ENCODE measurements at places on chromosomes 5 and 9.
A peak's percentile ranks its signal among the peaks of the same experiment; 100 is the strongest.

- DNase-seq: no peak
Observed at GRCh38 chr5:150611026-150611425, 29.4 kb upstream of the SYNPO start.

- no peak for DNase-seq
Observed at GRCh38 chr5:110304176-110304575, 422.3 kb downstream of the TMEM232 start.

GRCh38 chr5:134905246-134905996 is 490 bp downstream of the PCBD2 start:
- DNase-seq: peak; percentile 53

DNA sequence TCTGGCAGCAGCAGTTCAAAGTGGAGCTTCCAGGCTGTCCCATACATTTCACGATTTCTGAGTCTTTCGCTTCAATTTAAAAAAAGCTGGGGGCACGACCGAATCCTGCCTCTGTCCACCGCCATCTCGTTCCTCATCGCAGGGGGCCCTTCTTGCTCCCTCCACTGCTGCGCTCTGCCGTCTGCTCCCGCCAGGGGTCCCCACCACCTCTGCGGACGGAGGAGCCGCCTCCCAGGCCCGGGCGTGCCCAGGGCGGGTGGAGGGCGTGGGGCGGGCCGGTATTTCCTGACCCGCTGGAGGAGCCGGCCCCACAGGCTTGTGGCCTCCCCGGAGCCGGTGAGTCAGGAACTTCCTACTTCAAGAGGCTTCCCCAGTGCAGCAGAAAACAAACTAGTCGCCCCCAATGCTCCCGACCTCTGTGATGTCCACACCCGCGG is 50.4 kb downstream of the USP20 start:
- peak; percentile 79 for DNase-seq

DNA sequence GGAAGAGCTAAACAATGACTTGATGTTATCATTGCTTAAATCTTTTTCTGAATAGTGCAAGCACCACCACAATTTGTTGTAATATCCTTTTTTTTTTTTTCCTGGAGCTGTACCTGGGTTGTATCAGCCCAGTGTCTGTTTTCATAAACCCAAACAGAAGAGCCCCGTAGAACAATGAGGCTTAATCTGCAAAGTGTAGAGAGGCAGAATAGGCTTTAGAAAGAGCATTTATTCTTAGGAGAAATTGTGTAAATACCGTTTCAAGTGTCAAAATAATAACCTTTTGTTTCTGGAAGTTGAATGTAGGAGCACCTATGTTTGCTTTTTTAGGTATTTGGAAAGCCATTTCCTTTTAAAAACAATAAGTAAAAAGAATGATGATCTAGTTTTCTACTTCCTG is 26.4 kb downstream of the RGS7BP start:
- no peak for DNase-seq

DNA sequence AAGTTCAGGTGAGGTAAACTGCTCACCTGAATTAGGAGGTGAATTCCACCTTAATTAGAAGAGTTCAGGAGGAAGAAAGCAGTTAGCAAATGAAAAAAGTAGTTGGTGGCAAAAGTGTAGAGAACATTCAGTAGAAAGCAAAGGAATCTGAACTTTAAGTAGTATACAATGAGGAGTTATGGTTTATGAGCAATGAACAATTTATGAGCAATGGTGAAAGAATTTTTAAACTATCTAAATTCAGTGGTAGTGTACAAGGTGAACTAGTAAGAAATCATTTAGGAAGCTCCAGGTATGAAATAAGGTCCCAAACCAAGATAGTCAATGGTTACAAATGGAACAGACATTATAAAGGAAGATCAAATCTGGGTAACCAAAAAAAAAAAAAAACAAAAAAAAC is 3.1 kb downstream of the CETN3 start:
- no peak for DNase-seq

DNA sequence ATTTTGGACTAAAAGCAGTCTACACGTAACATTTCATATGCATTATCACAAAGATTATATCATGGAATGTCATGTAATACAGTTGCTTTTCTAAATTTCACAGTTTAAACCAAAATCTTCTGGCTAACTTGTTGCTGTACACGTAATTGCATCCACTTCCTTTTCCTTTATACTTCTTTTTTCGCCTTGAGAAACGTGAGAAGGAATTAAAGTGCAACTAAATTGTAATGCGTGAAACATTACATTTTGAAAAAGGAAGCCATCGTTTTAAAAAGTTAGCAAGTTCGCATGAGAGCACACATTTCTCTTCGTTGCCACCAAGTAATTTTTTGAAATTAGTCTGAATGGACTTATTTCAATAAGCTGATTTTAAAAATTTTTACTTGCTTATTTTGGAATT is 80.0 kb downstream of the MEGF10 start:
- DNase-seq: no peak

- no peak for DNase-seq
Observed at GRCh38 chr5:104821606-104822005, 1259.0 kb upstream of the NUDT12 start.

DNA sequence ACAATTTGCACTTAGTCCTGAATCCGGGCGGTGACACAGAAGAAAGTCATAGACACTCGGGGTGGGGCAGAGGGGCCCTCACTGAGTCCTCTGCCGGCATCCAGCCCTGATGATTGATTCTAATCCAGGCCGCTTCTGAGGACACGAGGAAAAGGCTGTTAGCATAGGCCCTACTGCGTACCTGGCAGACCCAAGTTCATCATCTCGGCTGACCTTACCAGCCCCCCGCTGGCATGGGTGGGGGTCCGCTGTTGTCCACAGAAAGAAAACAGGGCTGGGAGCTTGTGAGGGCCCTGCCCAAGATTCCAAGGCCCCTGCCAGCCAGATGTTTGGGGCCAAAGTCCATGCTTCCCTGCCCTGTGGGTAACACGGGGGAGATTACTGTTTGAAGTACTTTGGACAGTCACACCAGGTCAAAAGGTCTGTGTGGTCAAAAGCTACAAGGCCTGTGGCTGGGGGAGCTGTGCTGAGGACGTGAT is 24.5 kb downstream of the ERGIC1 start:
- DNase-seq: no peak

- DNase-seq: no peak
Observed at GRCh38 chr9:136722969-136723356, 10.6 kb downstream of the DIPK1B start.

GRCh38 chr9:35338086-35338485 is 151.8 kb upstream of the RUSC2 start:
- DNase-seq: no peak

GRCh38 chr9:4298255-4299004 is 1.4 kb downstream of the GLIS3 start:
- DNase-seq: peak; percentile 31

- no peak for DNase-seq
Observed at GRCh38 chr5:105430516-105430915, 1867.9 kb upstream of the NUDT12 start.

- no peak for DNase-seq
Observed at GRCh38 chr9:8337834-8338766, 538.5 kb upstream of the DMAC1 start.

GRCh38 chr9:34179213-34180136 is 632 bp downstream of the UBAP1 start:
- DNase-seq: peak; percentile 81

GRCh38 chr5:149932445-149933350 is 11.9 kb downstream of the PDE6A start:
- DNase-seq: peak; percentile 28

- no peak for DNase-seq
Observed at GRCh38 chr5:83509540-83509939, 38.0 kb downstream of the VCAN start.

DNA sequence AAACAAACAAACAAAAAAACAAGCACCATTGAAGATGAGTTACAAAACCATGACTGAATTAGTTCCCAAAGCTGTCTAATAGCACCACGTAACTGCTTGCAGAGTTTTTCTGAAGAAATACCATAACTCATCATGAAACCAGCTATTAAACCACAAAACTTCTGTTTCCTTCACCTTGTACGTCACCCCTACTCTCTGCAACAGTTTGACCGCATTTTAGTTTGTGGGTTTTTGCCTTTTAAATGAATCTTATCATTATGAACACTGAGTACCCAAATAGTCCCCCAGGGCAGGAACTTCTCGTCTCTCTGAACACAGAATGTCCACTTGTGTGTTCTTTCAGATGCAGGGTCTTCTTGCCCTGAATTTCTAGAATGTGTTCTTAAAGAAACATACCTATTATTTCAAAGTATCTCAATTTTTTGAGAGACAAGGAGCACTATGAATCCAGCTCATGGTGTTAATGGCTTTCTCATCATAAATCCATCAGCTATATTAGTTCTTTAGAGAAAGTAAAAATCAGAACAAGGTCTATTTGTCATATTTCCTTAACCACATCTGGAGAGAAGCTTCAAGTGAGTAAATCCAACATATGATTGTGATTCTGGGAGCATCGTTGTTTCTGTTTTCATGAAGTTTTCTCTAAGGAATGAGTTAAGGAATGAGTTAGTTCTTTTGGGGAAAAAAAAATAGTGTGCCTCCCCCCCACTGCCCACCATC is 210.6 kb downstream of the AUH start:
- DNase-seq: no peak

DNA sequence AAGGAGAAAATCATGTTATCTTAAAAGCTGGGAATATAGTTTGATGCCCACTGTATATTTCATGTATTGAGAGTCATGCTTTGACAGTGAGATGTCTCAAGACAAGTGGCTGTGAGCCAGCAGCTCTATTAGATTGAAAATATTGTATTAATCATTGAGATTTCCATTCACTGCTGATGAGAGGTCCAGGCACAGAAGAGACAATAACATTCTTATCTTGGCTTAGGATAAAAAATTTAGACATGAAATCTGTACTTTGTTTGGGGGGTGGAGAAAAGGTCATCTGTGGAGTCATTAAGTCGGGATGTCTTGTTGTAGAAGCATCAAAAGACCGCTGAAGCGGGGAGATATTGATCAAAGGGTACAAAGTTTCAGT is 97.9 kb upstream of the EQTN start:
- no peak for DNase-seq

DNA sequence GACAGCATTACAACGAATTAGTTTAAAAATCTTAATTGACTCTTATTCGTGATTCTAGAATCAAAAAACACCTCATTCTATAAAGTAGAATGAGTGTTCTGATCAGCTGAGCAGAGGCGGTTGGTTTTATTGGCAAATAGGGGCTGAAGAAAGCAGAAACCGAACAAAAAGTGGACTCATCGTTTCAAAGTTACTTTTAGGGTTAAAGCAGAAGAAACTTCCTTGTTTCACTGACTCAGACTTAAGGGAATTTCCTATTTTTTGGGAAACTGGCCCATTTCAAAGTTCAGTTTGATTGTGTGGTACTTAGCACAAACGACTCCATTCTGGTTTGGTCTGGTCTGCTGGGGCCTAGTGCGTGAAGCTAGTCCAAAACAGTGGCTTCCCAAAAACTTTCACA is 862 bp upstream of the NDUFB6 start:
- no peak for DNase-seq

Measured in DMS79 treated with DMSO at 0.1 percent for 48 hours (cell line).